ENCODE measurements at places on chromosomes 1 and 21. TPM values are rescaled to one million over a fixed set of nuclear protein-coding genes. Genes with fewer than 3 reads are reported as not detected.

Gene AGRN
- total RNA-seq, result 35.2 TPM

Gene ATP1A2
- total RNA-seq, result not detected

Gene OR2T11
- not detected for total RNA-seq

Gene VASH2
- 0.11 TPM for total RNA-seq

Gene LIPI
- total RNA-seq, result not detected

Gene KANK4
- total RNA-seq, result not detected

Gene REN
- total RNA-seq, result 0.77 TPM

Gene HSD3B2
- not detected for total RNA-seq

Gene SLC9C2
- not detected for total RNA-seq

Gene ANGPTL3
- total RNA-seq, result not detected

Gene TNFRSF4
- total RNA-seq, result not detected

Gene TACSTD2
- total RNA-seq, result 0.11 TPM

Gene GAS5
- 531 TPM for total RNA-seq

Gene SRGAP2
- 51.0 TPM for total RNA-seq

Gene S100A16
- 242 TPM for total RNA-seq

Gene KRTAP19-1
- total RNA-seq, result not detected

Gene EDN2
- total RNA-seq, result not detected

Gene CELSR2
- 3.4 TPM for total RNA-seq

Gene ACKR1
- not detected for total RNA-seq

All from uterine smooth muscle cell (primary cell).